ENCODE measurements at places on chromosomes 11 and 22.

DNA sequence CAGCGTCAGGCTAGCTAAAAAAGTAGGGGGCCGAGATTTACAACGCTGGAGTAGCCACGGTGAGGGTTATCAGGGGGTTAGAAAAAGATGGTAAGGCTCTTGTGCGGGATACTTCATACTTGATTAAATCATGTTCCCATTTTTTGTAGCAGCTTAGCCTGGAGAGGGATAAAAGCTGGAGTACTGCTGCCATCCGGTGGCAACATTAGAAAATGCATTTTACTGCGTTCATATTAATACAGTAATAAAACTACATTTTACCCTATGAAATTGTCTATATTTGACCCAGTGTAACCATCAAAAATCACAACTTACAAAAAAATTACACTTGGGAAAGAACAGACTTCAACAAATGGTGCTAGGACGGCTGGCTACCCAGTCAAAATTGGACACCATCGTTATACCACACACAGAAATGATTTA is 17.3 kb downstream of the RPUSD4 start:
- DNase-seq: peak; percentile 73

DNA sequence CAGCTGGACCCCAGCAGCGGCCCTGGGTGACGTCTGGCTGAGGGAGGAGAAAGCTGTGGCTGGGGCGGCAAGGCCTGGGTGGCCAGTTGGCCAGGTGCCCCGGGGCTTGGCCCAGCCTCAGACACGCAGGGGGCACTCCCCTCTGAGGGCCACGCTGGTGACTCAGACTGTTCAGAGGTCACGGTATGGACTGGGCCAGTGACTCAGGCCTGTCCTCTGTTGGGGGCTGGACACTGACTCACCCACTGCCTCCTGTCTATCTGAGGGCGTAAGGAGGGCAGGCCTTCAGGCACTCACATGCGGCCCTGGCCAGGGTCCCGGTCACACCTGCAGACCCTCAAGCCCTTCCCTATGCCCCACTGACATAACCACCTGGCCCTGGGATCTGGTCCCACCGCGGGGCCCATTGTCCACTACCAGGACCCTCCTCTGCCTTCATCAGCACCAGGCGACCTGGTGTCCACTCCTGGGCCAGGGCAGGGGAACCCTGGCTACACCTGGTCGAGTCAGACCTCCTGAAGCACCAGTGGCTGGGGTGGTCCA is 3.7 kb upstream of the MUC5AC start:
- DNase-seq: peak; percentile 30

DNA sequence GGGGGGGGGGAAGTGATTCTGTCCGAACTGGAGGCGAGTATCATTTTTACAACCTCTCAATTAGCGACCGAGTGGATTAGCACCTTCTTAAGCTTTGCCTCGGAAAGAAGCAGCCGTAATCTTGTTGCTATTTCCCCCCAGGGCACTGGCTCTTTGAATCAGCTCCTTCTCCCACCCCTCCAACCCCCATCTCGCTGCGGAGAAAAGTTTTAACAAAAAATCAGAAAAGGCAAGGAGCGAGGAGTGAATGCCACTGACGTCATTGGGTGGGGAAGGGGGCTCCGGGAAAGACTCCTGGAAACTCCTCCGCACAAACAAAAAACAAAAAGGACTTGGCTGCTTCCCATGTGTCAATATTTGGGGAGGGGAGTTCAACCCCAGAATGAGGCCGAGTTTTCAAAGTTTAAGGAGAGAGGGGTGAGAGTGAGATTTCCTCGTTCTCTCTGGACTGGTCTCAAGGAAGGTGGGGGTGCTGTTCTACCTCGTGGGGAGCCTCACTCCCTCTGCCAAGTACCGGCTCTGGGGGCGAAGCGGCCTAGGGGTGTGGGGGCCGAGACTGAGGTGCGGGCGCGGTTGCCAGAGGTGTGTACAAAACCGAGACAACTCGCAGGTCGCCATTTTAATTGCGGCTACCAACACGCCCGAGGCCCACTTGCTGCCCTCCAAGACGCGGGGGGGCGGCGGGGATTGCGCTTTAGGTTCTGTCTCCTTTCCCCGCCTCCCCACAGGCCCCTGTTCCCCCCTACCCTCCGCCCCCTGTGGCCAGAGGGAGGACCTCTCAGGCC is 2.5 kb upstream of the PAX6 start:
- DNase-seq: no peak

DNA sequence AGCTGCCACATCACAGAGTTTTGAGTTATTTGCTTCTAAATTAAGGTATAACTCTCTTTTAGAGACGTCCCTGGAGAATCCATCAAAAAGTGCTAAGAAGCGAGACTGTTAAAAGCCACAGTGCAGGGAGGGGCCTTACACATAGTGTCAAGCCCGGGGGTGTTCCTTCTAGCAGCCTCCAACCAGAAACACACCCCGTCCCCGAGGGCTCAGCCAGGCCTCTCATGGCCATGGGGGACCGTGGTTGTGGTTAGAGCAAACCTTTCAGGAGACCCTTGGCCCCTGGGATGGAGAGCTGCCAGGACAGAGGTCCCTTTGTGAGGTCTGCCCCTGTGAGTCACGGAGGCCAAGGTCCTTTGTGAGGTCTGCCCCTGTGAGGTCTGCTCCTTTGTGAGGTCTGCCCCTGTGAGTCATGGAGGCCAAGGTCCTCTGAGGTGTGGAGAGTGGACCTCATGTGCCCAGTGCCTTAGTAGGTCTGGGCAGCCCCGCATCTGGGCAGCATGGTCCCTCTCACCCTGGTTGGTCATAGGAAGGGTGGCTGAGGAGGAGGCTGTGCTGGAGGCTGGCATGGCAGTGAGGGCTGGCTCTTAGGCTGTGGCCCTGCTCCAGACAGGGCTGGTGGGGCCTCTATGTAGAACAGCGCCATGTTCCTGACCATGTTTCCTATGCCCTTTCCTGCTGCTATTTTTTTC is 5.4 kb downstream of the GNAZ start:
- no peak for DNase-seq

- DNase-seq: no peak
These were observed 844 bp downstream of the APOL6 start for GRCh38 chr22:35649026-35649553.

DNA sequence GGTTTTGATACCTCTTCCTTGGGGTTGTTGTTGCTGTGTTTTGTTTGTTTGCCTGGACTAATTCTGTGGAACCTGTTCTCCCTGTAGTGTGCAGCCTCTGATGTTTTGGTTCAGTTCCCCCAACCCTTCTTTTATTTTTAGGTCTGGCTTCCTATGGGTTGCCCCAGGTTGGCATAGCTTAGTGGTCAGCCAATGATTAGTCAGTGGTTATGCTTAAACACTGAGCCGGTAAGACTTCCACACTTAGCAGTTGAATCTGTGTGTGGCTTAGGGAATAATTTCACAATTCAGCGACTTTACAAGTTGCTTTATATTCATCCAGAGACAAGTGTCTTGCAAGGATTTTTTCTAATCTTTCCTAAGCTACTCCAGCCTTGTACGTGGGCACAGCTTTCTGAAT is 78.6 kb upstream of the CLPB start:
- no peak for DNase-seq

- DNase-seq: no peak
These were observed 315.2 kb downstream of the BLID start for GRCh38 chr11:121800731-121801393.

DNA sequence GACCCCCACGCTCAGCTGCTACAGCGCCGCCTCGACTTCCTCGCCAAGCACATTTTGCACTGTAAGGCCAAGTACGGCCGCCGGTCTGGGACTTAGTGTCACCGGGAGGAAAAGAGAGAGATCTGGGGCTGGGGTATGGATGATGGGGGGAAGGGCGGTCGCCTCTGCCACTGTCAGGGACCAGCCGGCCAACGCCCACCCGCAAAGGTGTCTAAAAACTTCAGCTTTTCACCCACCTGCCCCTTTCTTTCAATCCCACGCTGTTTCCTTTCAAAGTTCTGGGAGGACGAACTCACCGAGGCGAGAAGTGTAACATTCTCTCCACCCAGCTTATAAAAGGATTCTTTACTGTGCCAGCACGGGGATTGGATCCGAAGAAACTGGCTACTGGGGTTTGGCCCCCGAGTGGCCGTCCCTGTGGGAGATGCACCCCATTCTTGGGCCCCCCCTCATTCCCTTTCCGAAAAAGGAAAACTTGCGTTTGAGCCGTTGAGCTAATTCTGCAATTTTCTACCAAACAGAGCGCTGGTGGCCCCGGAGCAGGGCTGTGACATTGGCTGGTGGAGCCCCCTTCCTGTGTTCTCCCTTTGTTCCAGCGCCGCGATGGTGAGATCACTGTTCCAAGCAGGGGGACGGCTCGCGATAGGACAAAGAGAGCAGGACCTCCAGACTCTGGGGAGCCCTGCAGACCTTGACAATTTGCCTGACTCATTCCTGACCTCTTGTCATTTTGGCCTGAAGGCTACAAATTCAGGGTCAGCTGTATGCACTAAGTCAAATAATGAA is 1.8 kb downstream of the FJX1 start:
- no peak for DNase-seq

GRCh38 chr11:75341612-75342011 is 9.8 kb downstream of the ARRB1 start:
- peak; percentile 67 for DNase-seq

DNA sequence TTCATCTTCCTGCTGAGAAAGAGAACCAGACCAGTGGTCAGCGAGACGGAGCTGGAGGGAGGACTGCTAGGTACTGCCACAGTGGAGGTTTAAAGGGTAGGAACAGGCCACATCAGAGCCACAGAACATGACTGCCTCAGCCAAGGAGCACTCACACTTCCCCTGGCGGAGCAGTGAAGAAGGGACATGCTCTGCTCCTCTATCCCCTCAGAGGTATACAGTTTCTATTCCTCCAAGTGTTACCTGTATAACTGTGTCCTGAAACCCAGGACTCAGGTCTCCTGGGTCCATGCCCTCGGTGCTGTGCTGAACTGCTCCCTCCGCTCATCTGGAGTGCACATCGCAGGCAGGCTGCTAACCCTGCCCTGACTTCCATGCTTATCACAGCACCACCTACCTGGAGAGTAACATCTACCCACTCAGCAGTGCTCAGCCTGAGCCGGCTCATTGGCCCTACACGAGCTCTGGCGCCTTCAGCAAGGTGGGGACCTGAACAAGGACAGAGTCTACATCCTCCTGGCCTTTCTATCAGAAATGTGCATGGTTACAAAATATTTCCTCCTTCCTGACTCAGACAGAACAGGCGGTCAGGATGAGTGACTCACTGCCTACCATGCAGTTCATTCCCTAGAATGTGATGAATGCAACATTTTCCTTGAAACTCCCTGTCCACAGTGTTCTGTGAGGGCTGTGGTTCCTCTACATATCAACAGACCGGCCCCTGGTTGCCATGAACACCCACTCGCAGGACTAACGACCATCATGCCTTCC is 52.9 kb downstream of the C11orf58 start:
- DNase-seq: peak; percentile 94

Measured in suppressor macrophage (primary cell).